ENCODE measurements at places on chromosomes 3 and 15. TPM values are rescaled to one million over a fixed set of nuclear protein-coding genes. Genes with fewer than 3 reads are reported as not detected.

- no peak for DNase-seq
These were observed 16.5 kb downstream of the ST6GAL1 start for GRCh38 chr3:186946756-186947375.

DNA sequence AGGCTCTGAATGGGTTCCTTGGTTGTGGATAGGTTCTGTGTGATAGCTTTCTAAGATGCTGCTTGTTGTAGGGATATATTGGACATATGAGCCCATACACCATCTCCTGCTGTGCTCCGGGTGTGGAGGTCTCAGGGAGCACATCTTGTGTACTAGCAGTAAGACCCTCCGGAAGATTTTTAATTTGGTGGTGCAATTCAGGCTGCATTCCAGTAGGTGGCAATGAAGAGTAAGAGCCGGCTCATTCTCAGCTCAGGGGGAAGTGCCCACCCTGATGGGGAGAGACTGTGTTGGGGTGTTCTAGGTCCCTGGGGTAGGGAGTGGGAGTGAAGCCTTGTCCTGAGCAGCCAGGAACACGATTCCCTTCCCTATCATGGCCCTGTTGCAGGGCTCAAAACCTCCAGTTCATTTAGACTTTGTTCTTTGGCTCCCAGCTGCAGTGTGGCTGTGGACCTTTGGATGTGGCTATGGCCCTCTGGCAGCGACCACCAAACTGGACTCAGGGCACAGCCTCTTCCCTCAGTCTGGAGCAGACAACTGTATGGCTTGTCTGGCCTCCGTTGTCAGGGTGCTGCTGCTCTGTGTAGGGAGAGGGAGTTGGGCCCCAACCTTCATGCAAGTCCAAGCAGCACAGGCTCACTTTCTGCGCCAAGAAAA is 104.7 kb downstream of the UNC13C start:
- DNase-seq: no peak

The IGF2BP2 gene
- 70.5 TPM for polyA plus RNA-seq

GRCh38 chr3:29057326-29057725 is 223.5 kb upstream of the RBMS3 start:
- no peak for DNase-seq

DNA sequence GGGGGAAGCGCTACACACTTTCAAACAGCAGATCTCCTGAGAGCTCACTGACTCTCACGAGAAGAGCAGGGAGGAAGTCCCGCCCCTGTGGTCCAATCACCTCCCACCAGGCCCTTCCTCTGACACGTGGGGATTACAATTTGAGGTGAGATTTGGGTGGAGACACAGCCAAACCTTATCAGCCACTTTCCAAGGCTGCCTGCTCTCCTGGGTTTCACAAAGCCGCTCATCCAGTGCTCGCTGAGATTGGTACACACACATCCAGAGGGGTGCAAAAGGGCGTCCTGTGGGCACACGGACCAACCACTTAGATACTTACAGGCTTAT is 23.1 kb downstream of the XXYLT1 start:
- no peak for DNase-seq

The FBXW12 gene
- polyA plus RNA-seq: 0.31 TPM

DNA sequence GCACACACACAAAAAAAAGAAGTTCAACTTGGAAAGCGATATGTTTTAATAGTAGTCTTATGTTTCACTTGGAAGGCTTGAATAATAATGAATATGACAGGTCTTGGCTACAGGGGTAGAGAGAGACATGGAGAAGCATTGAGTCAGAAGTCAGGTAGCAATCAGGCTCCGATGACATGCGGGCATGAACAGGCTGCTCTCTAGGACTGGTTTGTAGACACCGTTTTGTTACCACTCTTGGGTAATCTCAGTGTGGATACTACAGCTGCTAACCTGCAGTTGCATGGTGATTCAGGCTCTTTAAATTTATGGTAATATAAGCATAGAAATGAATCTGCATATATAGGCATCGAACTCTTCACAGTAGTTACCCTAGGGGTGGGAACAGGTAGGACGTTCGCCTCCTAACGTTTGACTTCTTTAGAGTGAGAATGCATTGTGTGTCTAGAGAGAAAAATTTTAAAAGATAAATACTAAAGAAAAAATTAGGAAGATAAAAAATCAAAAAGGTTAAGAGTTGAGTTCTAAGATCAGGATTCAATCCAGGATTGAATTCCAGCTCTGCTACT is 241.6 kb upstream of the KBTBD8 start:
- no peak for DNase-seq

DNA sequence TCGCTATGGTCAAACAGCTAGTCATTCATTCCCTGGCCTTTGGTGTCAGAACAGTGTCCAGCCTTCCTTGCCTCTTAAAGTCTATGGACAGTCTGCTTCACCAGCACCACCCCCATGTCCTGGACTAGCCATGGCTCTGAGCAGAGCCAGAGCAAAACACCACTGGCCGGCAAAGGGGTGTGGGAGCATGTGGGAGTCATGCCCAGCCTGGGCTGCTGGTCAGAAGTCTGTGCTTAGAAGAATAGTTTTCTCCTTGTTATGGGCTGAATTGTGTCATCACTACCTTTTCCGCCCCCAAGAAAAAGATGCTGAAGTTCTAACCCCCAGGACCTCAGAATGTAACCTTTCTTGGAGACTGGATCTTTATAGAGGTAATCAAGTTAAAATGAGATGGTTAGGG is 132.9 kb upstream of the LPP start:
- no peak for DNase-seq

The BUB1B gene
- 19.0 TPM for polyA plus RNA-seq

DNA sequence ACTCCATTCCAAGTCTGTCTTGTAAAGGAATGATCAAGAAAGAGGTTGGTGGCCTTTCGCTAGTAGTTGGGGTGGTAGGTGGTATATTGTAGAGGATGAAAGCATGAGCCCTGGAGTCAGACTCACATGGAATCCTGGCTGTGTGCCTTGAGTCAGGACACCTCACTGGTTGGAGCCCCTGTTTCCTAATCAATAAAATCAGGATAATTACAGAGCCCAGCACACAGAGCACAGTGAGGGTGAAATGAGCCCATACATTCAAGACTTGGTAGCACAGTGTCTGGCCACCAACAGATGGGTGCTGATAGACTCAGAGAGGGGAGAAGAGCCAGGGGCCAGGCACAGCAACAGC is 95.1 kb upstream of the MYZAP start:
- DNase-seq: no peak

GRCh38 chr15:31352911-31353811 is 26.5 kb downstream of the KLF13 start:
- DNase-seq: peak; percentile 71

The CSTA gene
- 0.85 TPM for polyA plus RNA-seq

Measured in right lung (tissue), 10 donors.